ENCODE measurements at places on chromosomes 12 and 14. TPM values are rescaled to one million over a fixed set of nuclear protein-coding genes. Genes with fewer than 3 reads are reported as not detected.

Gene TRHDE
- 2.7 TPM for polyA plus RNA-seq

Gene KRT8
- 182 TPM for polyA plus RNA-seq

Gene MYH6
- 0.56 TPM for polyA plus RNA-seq

Gene TMEM229B
- polyA plus RNA-seq = 1.5 TPM

Gene ADAM20
- 0.02 TPM for polyA plus RNA-seq

Gene EIF2S1
- 55.2 TPM for polyA plus RNA-seq

Gene CCER1
- polyA plus RNA-seq = not detected

Gene MYO1H
- polyA plus RNA-seq = not detected

Gene KLRG1
- 9.2 TPM for polyA plus RNA-seq

Gene SYNDIG1L
- polyA plus RNA-seq = 0.10 TPM

Gene CLEC4D
- 2.9 TPM for polyA plus RNA-seq

Gene PTGER2
- 8.3 TPM for polyA plus RNA-seq

Gene PAPOLA
- polyA plus RNA-seq = 40.1 TPM

Gene GRIN2B
- polyA plus RNA-seq = 0.01 TPM

Gene KCNC2
- not detected for polyA plus RNA-seq

Gene AHNAK2
- polyA plus RNA-seq = 15.6 TPM

Gene METTL3
- 22.7 TPM for polyA plus RNA-seq

Gene CCDC177
- polyA plus RNA-seq = not detected

Gene TEX52
- polyA plus RNA-seq = not detected

Gene MED6
- polyA plus RNA-seq = 7.1 TPM

Gene P2RX2
- 1.5 TPM for polyA plus RNA-seq

Gene JDP2
- 149 TPM for polyA plus RNA-seq

Gene ADGRD1
- polyA plus RNA-seq = 3.3 TPM

Gene SYT10
- polyA plus RNA-seq = not detected

Gene FAM186B
- 1.7 TPM for polyA plus RNA-seq

Gene TC2N
- polyA plus RNA-seq = 68.2 TPM

Gene NOVA1
- 5.5 TPM for polyA plus RNA-seq

Gene ISCA2
- polyA plus RNA-seq = 13.0 TPM

Gene PLCZ1
- polyA plus RNA-seq = not detected

Gene TAMALIN
- polyA plus RNA-seq = 63.3 TPM

Gene GLT1D1
- 7.0 TPM for polyA plus RNA-seq

Gene TMPRSS12
- 0.03 TPM for polyA plus RNA-seq

Gene POTEG
- not detected for polyA plus RNA-seq

Gene CLEC6A
- polyA plus RNA-seq = not detected

Gene C12orf54
- polyA plus RNA-seq = 0.15 TPM

Gene PPP1R36
- 7.9 TPM for polyA plus RNA-seq

Gene IQSEC3
- 5.2 TPM for polyA plus RNA-seq

Gene C1RL
- polyA plus RNA-seq = 42.0 TPM

Gene SCAF11
- polyA plus RNA-seq = 14.6 TPM

Gene TSHR
- 0.12 TPM for polyA plus RNA-seq

Gene PRICKLE1
- polyA plus RNA-seq = 8.2 TPM

Gene HELB
- 1.0 TPM for polyA plus RNA-seq

Gene AKAP5
- polyA plus RNA-seq = 0.06 TPM

Gene KRT6C
- polyA plus RNA-seq = 0.56 TPM

Gene GLT8D2
- polyA plus RNA-seq = 29.4 TPM

Gene KRT82
- not detected for polyA plus RNA-seq

Gene SMOC1
- 3.0 TPM for polyA plus RNA-seq

All from adipose tissue (tissue), 3 donors.